ENCODE measurements at places on chromosomes 5 and 9. TPM values are rescaled to one million over a fixed set of nuclear protein-coding genes. Genes with fewer than 3 reads are reported as not detected.

SLC6A3 gene
- not detected for total RNA-seq

KYAT1 gene
- total RNA-seq, result 27.6 TPM

F2RL2 gene
- 3.5 TPM for total RNA-seq

HRCT1 gene
- total RNA-seq, result 3.6 TPM

LIX1 gene
- total RNA-seq, result not detected

SPATA31D4 gene
- total RNA-seq, result not detected

CARTPT gene
- total RNA-seq, result not detected

F12 gene
- total RNA-seq, result 14.5 TPM

OTULINL gene
- 4.1 TPM for total RNA-seq

CDH6 gene
- not detected for total RNA-seq

RNF224 gene
- 4.7 TPM for total RNA-seq

GLRA1 gene
- not detected for total RNA-seq

GRIN3A gene
- total RNA-seq, result not detected

LTC4S gene
- total RNA-seq, result 9.7 TPM

ORM2 gene
- not detected for total RNA-seq

SHISAL2B gene
- total RNA-seq, result not detected

BTNL8 gene
- not detected for total RNA-seq

SLC46A2 gene
- not detected for total RNA-seq

ZNF79 gene
- total RNA-seq, result 5.8 TPM

OR1Q1 gene
- total RNA-seq, result not detected

RMND5B gene
- 30.3 TPM for total RNA-seq

GRM6 gene
- not detected for total RNA-seq

All from PC-9 (cell line).